Amniotic stem cell (primary cell): ENCODE measurements at places on chromosomes 11 and 22.

DNA sequence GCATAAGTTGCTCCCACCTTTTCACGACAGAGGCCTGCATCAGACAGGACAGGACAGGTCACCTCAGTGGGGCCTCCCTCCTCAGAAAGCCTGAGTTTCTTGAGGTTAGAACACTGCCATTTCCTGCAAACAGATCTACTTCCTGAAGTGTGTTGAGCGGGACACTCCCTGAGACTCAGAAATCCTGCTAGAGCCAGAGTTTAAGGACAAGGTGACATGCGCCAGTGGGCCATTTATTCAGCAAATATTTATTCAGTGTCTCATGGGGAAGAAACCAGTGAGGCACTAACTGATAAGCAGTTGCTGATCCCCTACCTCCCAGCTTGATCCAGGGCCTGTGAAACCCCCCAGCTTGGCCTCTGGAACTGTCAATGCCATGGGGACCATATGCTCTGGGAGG lies 454.6 kb downstream of the SOX6 start:
- DNase-seq: no peak

DNA sequence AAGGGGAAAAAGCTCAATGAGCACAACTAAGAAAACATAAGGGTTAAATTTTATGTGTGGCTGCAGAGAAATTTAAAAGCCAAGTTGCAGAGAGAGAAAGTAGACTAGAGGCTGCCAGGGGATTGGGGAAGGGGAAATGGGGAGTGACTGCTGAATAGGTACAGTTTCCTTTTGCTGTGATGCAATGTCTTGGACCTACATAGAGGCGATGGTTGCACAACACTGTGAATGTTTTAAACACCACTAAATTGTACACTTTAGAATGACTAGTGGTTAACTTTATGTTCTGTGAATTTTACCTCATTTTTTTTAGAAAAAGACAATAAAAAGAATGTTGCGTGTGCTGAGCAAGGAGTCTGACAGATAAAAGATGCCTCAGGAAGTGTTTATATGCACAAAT lies 36.5 kb downstream of the TENM4 start:
- DNase-seq: no peak

DNA sequence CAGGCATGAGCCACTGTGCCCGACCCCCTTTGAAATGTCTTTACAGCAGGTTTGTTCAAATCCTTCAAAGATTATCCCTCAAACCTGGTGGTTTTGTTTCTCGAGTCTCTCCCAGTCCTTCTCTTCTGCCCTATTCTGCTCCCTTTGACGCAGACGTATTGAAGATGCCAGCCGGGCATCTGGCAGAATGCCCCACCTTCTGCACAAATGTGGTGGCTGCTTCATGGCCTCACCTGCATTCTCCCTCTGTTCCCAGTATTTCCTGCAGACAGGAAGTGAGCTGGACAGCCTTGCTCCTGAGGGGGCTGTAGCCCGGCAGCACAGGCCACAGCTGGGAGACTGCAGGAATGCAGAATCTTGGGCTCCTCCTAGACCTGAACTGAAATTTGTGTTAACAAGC lies 4.8 kb upstream of the NAP1L4 start:
- no peak for DNase-seq

DNA sequence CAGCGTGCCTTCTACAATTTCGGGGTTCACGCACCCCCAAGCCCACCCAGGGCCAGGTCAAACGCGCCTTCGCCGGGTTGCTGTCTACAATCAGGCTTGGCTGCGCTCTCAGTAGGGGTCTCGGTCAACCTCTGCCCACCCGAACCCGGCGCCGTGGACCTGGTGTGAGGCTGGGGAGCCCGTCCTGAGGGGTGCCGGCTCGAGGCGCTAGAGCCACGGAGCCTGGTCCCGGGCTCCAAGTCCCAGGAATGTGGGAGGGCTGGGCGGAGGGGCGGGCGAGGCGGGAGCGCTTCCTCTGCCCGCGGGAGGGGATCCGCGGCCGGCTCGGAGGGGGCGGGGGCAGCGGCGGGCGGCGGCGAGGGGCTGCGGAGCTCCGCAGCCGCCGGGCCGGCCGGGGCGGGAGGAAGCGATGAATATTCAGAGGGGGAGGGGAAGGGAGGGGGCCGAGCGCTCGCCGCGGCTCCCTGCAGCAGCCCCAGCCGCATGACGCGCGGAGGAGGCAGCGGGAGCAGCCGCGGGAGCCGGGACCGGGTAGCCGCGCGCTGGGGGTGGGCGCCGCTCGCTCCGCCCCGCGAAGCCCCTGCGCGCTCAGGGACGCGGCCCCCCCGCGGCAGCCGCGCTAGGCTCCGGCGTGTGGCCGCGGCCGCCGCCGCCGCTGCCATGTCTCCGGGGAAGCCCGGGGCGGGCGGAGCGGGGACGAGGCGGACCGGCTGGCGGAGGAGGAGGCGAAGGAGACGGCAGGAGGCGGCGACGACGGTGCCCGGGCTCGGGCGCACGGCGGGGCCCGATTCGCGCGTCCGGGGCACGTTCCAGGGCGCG lies at the start of gene PTPRJ:
Gene PTPRJ (plus strand): TSS at position 472 of the 819 bp plus-strand sequence. CDS start 354 bp downstream, outside the sequence.
- DNase-seq: no peak

GRCh38 chr11:133343951-133344350 lies 188.3 kb downstream of the OPCML start:
- DNase-seq: no peak

GRCh38 chr22:27111796-27112672 lies 454.6 kb downstream of the MIAT start:
- DNase-seq: no peak

DNA sequence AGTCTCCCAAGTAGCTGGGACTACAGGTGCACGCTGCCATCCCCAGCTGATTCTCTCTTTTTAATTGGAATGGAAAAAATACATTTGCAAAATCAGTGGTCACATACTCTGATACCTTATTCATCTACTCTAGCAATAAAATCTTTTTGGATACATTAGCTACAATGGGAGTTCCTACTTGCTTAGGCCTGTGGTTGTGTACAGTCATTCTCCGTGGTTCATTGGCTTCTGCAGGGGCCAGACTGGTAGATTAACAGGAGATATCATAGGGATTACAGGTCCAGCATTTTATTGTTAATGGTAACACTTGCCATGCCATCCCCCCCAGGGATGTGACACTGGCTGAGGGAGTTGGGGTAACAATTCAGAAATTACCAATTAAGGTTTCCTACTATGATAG lies 140.0 kb downstream of the ADAMTS15 start:
- DNase-seq: no peak

GRCh38 chr11:26958005-26958701 lies 35.8 kb upstream of the FIBIN start:
- no peak for DNase-seq

DNA sequence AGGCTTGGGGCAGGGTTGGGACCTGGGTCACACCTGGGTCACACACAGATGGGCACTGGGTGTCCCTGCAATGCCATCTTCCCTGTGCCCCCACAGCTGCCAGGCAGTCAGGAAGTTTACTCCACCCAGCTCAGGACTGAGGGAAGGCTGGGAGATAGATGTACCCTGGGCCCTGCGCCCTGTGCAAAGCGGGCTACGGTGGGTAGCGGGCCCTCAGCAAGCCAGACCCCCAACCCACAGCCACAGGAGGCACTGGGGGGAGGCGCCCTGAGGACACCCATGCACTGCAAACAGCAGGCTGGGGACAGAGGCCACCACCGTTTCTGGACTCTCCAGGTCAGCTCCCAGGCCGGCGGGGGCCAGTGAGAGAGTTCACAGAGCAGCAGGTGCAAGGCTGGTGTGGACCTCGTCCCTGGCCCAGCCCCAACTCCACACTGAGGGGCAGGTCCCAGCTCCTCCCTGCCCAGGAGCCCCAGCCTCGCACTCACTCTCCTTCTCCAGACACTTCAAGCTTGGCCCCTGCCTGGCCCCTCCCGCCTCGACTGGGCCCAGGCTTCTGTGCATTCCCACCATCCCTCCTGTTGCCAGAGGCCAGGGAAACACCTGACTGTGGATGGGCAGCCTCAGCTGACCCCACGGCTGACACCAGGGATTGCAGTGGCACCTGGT lies 4.9 kb downstream of the DUSP8 start:
- no peak for DNase-seq

DNA sequence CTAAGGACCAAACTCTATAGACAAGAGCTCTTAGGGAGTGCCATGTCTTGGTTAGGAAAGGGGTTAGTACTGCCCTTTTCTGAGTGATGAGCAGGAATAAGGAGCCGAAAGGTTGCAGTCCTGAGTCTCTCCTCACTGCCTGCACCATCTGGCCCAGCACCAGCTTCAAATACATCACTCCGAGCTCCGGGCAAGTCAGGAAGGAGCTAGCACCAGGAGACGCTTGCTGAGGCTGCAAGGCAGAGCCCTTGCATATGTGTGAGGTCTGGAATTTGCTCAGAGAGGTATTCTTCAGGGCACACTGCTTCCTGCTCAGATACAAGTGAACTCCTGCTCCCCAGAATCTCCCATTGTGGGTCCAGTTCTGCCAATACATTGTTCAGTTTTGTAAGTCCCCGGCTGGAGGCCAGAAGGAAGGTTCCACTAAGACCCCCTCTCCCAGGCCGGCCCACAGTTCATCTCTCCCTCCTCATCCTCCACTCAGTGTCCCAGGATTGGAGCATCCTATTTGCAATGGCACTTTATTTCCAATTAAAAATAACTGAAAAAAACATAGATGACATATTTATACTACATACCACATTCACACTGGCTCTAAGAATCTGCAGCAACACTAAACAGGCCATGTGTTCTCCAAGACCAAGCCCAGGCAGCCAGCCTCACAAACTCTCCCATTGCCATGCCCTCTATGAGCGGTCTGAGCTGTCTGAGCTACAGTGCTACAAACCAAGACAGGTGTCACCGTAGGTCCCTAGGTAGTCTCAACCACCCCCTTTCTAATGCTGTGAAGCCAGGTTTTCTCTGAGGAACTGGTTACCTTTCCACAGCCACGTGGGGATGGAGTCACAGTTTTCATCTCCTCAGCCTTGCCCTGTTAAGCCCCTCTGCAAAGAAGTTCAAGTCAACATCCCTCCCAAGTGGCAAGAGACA lies 55.1 kb upstream of the SPATA19 start:
- DNase-seq: no peak

GRCh38 chr22:40878922-40879321 lies 17.0 kb upstream of the DNAJB7 start:
- DNase-seq: no peak

DNA sequence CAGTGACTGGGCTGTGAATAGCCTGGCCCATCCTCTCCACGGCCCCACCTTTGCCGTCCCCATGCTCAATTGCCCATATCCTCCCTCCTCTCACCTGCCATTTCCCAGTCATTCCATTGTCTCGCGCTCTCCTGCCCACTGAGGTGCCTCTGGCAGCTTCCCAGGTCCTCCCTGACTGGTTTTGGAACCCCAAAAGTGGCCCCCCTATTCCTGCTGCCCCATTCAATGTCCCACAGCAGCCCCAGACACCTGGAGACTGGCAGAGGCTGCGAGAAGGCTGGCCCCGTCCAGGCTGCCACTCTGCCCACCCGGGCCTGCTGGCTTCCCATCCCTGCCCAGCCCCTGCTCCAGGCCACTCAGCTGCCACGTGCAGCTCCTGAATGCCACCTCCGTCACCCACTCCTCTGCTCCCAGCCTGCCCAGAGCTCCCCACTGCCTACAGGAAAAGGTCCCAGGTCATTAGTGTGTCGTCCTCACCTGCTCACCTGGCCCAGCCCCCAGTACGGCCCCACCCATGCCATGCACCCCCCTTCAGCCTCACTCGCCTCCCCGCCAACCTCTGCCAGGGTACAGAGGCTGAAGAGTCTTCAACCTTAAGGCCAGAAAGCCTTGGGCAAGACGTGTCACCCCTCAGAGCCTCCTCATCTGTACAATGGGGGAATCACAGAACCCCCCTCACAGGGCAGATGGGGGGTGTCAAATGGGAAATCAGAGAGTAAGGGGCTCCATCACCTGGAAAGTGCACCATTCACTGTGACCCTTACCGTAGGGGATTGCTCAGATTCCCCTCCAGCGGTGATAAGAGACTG lies 37.5 kb downstream of the KCNJ4 start:
- no peak for DNase-seq

GRCh38 chr22:19361501-19362103 lies 69.9 kb downstream of the HIRA start:
- no peak for DNase-seq

GRCh38 chr11:63871962-63872799 lies 33.3 kb downstream of the MARK2 start:
- peak; percentile 89 for DNase-seq

DNA sequence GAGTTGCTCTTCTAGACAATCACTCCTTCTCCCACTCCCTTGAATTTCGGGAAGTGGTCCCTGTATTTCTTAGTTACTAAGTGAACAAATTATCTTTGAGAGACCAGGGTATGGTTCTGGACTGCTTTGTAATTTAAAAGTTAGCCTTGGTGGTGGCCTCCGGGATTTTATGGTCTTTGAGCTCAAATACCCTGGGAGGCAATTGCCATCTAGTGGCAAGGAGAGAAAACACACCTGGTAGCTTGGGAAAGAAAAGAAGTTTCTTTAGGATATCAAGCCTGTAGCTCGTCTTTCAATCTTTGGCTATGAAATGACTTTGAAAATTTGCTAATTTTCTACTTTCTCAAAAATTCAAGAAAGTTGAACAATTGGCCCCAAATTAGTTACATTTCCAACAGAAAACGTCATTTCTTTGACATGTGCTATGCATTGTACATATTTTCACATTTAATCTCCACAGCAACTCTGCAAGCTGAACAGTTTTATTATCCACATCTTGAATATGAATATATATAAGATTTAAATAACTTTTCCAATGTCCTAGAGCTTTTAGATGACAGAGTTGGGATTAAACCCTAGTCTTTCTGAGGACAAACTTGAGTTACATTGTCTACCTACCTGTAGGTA lies 39.1 kb downstream of the MMP27 start:
- no peak for DNase-seq

- DNase-seq: no peak
Measured at GRCh38 chr11:1139441-1140083, 18.2 kb upstream of the MUC5AC start.

GRCh38 chr11:86990515-86990914 lies 35.3 kb upstream of the FZD4 start:
- no peak for DNase-seq

DNA sequence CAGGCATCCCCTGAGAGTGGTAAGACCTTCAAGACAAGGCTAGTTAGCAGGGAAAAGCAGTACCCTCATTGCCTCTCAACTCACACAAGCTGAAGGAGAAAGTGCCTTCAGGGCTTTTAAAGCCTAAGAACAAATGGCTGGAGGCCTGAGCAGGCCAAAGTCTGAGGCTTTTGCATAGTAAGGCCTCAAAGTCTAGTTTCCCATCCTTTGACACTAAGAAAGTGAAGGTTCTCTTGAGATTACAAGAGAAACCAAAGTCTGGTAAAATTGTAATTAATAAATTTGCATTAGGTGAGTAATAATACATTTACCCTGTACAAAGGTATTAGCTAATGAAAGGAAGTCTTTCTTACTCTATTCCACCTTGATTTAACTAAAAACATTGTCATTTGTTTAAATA lies 47.0 kb upstream of the CCDC89 start:
- DNase-seq: no peak

GRCh38 chr11:103662880-103663279 lies 373.6 kb upstream of the DDI1 start:
- no peak for DNase-seq

DNA sequence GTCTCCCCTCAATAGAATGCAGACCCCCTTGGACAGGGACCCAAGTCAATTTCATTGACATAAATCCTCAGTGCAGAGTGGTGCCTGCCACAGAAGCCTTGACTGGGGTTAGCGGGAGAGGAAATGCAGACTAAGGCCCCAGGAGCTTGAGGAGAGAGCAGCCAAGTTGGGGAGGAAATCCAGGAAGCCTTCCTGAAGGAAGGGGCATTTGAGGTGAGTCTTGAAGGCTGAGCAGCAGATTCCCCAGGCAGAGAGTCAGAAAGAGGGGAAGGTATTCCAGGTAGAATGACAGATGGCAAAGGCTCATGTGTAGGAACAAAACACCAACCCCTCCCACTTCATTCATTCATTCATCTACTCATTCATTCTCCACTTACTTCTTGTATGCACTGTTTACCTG lies 10.3 kb downstream of the MYEOV start:
- DNase-seq: no peak

- no peak for DNase-seq
Measured at GRCh38 chr11:119187123-119187892, 2.0 kb downstream of the NHERF4 start.
